ENCODE measurements at places on chromosomes 12 and 14. TPM values are rescaled to one million over a fixed set of nuclear protein-coding genes. Genes with fewer than 3 reads are reported as not detected.

GRCh38 chr14:82854901-82855300 lies 1321.2 kb upstream of the SEL1L start:
- DNase-seq, result peak; percentile 63

GRCh38 chr12:80469681-80470080 lies 25.6 kb downstream of the PTPRQ start:
- DNase-seq, result no peak

TAS2R50 gene
- 10.7 TPM for total RNA-seq

GRCh38 chr12:86713121-86713520 lies 456.9 kb upstream of the MGAT4C start:
- no peak for DNase-seq

TM7SF3 gene
- 50.9 TPM for total RNA-seq

GRCh38 chr14:57660208-57660607 lies 166.6 kb upstream of the CCDC198 start:
- peak; percentile 33 for DNase-seq

- no peak for DNase-seq
Observed at GRCh38 chr12:57545809-57546437, 1.1 kb downstream of the DCTN2 start.

ST8SIA1 gene
- 10.2 TPM for total RNA-seq

SDS gene
- total RNA-seq, result not detected

DAO gene
- not detected for total RNA-seq

DNA sequence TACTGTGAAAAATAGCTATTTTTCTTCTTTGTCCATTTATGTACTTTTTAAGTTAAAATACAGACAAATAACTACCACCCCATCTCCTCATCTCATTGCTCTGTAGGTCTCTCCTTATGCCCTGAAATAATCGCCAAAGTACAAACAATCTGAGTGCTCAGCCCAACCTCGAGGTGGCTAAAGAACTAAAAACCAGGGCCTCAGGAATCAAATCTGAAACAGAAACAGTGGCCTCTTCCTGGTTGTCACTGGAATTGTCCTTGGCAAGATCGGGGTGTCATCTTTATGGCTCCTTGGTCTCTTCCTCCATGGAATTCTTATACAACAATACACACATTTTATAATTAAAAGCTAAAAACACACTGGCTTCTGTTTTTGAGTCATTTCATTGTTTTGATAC lies 182.4 kb downstream of the ASCL1 start:
- DNase-seq, result no peak

RTN1 gene
- total RNA-seq, result 5.9 TPM

GRCh38 chr14:81772381-81772780 lies 238.7 kb upstream of the SEL1L start:
- no peak for DNase-seq

DNA sequence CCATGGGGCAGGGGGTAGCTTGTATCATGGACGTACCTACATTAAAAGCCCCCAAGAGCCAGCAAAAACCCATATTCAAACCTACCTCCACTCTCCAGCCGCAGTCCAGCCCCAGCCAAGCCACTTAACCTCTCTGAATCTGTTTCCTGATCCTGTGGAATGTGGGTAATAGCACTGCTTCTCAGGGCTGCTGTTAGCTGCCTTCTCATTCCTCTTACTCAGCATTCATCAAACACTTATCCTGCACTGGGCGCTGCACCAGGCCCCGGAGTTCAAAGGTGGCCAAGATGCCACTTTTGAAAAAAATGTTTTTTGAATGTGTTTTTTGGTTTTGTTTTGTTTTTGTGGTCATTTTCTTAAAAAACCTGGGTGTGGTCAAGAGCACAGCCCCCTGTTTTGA lies 237.4 kb downstream of the CHST11 start:
- no peak for DNase-seq

- no peak for DNase-seq
Observed at GRCh38 chr12:106197906-106198623, 49.8 kb downstream of the CKAP4 start.

NYNRIN gene
- total RNA-seq, result 35.1 TPM

ADAM21 gene
- not detected for total RNA-seq

THTPA gene
- total RNA-seq, result 16.8 TPM

DNA sequence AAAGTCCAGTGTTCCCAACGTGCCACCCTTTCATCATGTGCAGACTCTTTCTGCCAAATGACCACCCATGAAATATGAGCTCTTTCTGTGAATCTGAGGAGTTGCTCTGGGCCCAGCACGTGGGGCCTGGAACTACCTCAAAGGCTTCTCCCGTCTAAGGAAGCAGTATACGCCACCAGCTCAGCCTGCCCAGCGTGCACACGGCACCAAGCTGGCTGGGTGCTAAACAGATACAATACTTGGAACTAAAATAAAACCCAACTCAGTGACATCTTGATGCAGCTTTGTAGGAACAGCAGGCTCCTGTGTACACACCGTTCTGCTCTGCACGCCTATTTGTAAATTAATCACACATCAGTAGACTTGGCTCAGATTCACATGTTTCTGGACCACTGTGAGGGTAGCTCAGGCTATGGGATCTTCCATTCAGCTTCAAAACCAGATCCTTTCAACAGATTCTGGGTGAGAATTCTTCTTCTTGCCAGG lies 74.8 kb downstream of the ARL6IP4 start:
- peak; percentile 71 for DNase-seq

GRCh38 chr12:46267825-46268582 lies 839 bp downstream of the SLC38A1 start:
- peak; percentile 55 for DNase-seq

PLEKHG3 gene
- 38.0 TPM for total RNA-seq

- no peak for DNase-seq
Observed at GRCh38 chr12:57097554-57097835, 8.6 kb downstream of the NAB2 start.

GRCh38 chr14:102335163-102335562 lies 15.6 kb downstream of the ZNF839 start:
- no peak for DNase-seq

DNA sequence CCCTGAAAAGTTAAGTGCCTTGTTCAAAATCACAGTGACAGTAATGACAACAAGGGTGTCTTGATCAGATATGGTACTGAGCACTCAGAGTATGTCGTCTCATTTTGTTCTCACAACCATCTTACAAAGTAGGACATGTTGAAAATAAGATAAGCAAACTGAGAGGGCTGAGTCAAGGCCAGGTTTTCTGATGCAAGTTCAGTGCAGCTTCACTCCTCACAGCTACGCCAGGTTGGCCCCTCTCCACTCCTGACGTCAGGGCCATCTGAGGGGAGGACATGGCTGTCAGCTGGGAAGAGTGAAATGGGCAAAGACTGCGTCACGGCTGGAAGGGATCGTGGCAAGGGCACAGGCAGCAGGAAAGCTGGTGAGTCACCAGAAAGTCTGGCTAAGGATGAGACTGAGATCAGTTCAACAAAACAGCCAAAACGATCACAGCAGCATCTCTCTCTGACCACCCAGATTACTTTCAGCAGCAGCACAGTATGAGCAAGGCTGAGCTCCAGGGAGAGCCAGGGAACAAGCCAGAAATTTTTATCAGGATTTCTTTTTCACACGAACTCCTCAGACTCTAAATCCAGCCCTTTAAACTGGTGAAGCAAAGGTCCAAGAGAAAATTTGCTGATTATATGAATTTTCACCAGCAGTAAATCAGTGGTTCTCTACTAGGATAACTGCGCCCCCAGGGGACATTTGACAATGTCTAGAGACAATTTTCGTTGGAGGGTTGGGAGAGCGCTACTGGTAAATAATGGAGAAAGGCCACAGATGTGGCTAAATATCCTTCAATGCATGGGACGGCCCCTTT lies 297.9 kb upstream of the AMIGO2 start:
- peak; percentile 40 for DNase-seq

GRCh38 chr14:38078393-38078792 lies 129.3 kb upstream of the SSTR1 start:
- no peak for DNase-seq

- DNase-seq, result no peak
Observed at GRCh38 chr12:107399046-107399445, 286.6 kb upstream of the PWP1 start.

GRCh38 chr12:65566751-65567150 lies 257.5 kb upstream of the HMGA2 start:
- DNase-seq, result no peak

DNA sequence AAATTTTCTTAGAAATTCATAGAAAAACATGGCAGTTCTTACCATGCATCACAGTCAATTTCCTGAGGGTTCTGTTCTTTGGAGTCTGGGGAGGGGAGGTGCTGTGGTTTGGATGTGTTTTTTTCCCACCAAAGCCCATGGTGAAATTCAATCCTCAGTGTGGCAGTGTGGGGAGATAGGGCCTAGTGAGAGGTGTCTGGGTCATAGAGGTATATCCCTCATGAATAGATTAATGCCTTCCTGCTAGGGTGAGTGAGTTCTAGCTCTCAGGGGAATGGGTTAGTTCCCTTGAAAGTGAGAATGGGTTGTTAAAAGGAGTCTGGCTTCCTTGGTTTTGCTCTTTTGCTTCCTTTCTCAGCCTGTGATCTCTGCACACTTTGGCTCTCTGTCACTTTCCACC lies 277.8 kb downstream of the APAF1 start:
- no peak for DNase-seq

GRCh38 chr12:6700646-6701051 lies at the start of gene PIANP:
PIANP (minus strand) TSS chr12:6700815; CDS start chr12:6698061, 2,754 bp downstream.
- peak; percentile 76 for DNase-seq

DNA sequence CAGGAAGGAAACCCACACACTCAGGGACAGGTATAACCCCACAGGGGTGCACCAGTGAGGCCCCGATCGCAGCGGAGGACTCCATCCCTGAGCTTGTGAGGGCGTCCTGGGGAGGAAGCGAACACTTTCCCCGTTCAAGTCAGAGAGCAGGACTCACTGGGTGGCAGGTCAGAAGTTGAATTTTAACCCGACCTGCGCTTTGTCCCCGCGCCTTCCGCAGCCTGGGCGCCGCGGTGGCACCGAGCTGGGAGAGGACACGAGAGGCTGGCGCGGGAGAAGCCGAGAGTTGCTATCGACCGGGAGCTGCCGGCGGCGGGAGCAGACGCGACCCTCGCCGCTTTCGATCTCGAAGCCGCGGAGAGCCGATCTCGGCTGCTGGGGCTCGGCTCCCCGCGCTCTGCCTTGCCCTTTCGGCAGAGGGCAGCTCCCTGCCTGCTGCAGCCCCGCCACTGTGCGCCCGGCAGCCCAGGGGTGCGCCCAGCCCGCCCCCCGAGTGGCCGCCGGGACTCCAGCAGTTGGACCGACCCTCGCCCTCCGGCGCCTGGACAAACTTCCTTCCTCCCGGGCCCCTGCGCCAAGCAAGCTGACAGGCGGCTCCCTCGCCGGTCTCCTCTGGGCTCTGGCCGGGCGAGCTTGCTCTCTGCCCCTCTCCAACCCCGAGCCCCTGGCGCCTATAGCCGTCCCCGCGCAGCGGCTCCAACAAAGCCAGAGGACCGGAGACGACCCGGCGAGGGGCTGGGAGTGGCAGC lies 918 bp downstream of the LIN7A start:
- DNase-seq, result peak; percentile 71

KRT78 gene
- 64.7 TPM for total RNA-seq

- no peak for DNase-seq
Observed at GRCh38 chr14:43172899-43173548, 1334.1 kb downstream of the FSCB start.

Data from tongue (tissue), 3 donors.